ENCODE measurements at places on chromosomes 12 and 14.
A peak's percentile ranks its signal among the peaks of the same experiment; 100 is the strongest.

- no peak for DNase-seq
These were observed 6.5 kb upstream of the PRDM4 start for GRCh38 chr12:107767466-107767865.

GRCh38 chr12:52741375-52742195 lies 35.6 kb downstream of the KRT76 start:
- DNase-seq: peak; percentile 14

- peak; percentile 13 for DNase-seq
These were observed 413 bp upstream of the TUBA1C start for GRCh38 chr12:49264466-49264872.

DNA sequence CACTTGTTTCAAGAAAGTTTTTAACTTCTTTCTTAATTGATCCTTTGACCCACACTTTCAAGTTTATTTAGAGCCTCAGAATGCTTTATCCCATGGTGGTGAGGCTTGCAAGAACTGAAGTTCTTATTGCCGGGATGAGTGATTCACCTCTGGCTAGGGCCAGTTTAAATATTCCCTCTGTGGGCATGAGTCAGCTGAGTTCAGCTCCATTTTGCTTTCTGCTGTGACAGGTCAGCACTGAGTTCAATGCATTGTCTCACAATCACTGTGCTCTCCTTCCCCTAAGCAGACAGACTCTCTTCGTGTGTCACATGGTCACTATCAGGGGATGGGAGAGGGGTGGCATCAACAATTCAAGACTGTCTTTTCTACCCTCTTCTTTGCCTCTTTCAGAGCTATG lies 514.6 kb upstream of the FBXO33 start:
- DNase-seq: no peak

- DNase-seq: no peak
These were observed 37.2 kb downstream of the CLMN start for GRCh38 chr14:95282354-95282985.

DNA sequence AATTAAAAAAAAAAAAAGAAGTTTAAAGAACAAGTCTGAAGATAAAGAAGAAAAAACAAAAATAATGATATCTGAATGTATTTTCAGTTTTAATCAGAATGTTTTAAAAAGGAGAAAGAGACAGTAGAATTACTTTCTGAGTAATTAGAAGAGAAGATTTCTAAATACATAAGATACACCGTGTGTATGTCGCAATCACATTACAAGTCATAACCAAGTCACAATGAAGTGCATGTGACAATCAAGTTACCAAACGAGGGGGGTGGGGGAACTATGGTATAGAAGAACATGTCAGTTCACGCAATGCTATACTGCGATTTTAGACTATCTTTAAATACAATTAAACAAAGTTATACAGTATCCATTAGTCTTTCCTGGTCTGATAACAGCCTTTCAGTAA lies 1464.1 kb upstream of the FLRT2 start:
- DNase-seq: no peak

- DNase-seq: no peak
These were observed 32.3 kb downstream of the NINJ2 start for GRCh38 chr12:630656-631632.

DNA sequence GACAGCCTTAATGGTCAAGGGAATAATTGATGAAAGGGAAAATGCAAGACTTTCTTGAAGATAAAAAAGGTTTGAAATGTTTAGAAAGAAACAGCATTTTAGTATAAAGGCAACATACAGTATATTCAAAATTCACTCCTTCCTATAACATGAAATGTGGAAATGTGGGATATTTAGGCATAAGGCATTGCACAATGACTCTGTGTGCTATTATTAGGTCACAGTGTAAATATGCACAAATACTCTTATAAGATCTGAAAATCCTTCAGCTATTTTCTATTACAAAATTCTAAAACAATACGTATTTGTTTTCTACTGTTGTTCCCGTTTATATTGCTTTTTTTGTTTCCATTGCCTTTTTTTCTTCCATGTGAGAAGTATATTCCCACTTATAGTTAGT lies 127.7 kb downstream of the SLC16A7 start:
- DNase-seq: no peak

DNA sequence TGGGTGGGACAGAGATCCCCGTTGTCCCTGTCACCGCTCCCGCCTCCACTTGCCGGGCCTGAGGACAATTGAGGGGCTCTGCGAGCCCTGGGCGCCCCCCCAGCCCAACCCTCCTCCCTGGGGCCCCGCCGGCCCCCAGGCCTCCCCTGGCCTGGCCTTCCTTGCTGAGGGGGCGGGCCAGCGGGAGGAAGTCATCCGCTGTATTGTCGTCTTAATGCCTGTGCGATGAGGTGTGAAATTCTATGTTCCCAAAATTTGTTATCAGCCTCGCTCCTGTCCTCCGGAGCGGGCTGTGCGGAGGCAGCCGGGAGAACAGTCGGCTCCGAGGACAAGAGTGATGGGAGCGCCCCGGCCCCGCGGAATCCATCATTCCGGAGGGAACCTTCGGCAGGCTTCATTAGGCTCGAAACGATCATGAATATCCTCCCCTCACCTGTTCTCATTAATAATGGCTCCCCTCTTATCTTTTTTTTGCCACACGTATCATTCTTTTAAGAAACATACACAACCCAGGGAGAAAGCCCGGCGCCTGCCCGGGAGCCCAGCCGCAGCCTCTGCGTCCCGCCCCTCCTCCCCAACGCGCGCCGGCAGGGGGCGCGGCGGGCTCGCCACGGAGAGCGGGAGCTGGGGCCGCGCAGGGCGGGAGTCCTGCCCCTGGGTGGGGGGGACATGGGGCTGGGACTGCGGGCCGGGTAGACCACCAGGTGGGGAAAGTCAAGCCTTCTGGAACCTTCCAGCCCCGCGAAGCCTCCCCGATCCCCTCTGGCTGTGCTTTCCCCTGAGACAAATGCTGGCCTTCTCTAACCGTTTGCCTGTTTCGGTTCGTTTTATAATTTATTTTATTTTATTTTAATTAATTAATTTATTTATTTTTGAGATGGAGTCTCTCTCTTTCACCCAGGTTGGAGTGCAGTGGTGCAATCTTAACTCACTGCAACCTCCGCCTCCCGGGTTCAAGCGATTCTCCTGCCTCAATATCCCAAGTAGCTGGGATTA lies 17.1 kb upstream of the DLK1 start:
- no peak for DNase-seq

DNA sequence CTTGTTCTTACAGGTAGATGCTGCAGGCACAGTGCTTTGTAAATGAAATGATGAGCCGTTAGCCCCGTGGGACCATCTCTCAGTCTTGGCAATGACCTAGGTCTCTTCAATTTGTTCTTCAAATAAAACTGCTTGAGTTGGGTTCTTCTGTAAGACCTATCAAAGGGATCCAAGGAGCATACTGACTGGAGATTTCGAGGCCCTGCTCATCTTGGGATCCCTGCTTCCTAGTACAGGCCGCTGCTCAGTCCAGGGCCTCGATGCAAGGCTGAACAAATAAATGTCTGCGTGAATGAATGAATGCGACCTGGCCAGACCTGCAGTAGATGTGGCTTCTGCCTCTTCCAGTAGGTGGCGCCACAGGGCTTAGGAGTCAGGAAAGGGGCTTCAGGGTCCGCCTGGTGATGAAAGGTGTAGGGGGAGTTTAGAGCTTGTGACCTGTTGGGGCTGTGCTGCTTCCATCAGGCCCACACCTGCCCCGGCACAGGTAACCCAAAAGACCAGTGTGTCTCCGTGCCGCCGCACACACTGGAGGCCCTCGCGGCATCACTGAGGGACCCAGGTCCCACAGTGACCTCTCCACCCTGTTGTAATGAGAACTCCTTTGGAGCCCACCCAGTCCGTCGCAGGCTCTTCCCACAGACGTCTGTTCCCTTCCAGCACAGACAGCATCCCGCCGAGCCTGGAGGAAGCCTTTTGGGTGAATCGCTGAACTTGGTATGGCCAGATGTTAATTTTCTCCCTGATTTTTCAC lies 4.4 kb downstream of the CACNA1C start:
- no peak for DNase-seq

GRCh38 chr12:2891240-2892053 lies 756 bp downstream of the TULP3 start:
- no peak for DNase-seq

GRCh38 chr12:52813885-52814709 lies at the start of gene KRT4:
KRT4 (minus strand) TSS chr12:52814116; CDS start chr12:52814058, 58 bp downstream.
- DNase-seq: no peak

- DNase-seq: no peak
These were observed 88.6 kb downstream of the NINJ2 start for GRCh38 chr12:574475-575128.

DNA sequence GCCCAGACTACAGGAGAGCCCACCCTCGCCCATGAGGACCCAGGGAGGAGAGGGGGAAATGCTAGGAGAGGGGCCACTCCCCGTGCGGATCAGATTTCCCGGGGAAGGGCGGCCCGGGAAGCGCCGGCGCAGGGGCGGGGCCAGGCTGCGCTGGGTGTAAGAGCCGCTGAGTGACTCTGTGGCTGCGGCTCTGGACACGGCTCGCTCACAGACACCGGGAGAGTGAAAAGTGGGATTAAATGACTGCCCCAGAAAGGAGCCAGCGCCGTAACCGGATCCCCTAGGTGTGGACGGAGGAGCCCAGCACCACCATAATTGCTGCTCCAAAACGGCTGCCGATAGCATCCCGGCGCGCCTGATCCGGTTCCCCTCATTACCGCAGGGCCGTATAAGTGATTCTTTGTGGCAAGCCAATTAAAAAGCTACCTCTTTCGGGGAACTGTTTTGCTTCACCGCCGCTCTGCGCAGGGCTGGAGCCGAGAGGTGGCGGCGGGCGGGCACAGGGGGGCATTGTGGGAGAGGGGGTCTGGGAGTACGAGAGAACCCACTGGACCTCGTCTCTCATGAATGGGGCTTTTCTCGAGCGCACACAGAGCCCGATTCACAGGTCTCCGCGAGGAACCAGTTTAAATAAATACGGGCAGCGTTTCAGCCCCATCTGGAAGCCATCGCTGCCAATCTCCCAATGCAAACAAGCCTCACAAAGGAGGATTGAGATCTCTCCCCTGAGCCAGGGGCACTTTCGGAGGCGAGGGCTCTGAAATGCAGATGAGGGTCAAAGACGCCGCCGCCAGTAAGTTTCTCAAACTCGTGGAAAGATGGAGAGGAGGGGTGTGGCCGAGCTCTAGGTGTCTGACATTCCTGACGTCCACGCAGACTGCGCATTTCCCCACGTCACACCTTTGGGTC lies 2.5 kb downstream of the COL2A1 start:
- DNase-seq: no peak

DNA sequence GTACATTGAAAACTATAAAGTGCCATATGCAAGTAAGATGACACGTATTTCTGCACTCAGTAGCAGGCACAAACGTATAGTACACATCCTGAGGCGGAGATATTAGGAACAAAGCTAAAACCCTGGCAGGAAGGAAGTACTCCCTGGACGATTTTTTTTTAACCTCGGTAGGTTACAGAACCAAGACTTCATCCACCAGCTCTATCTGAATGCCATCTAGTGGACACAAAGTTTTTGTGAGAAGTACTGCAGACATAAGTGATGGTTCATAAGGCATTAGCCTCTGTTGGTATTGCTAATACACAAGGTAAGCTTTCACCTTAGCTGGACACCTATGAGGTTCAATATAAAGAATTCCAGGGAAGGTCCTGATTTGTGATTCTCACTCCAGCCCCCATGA lies 83.0 kb upstream of the CCDC196 start:
- DNase-seq: no peak

DNA sequence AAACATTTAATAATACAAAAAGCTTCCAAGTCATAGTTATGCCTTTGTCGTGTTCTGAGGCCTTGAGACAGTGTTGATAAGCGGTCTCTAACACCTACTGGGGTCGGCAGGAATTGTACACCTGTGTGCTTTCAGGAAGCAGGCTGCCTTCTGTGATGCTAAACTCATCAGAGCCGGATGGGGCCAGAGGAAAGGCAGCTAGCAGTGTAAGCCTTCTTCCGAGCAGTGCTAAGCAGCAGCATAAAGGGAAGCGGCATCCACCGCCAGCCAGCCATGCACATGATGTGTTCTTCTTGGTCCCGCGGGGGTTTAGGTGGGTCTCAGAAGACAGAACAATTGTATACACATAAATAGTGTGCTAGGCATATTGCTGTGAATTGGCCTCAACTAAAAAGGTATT lies 159.3 kb downstream of the SLC15A4 start:
- DNase-seq: no peak

DNA sequence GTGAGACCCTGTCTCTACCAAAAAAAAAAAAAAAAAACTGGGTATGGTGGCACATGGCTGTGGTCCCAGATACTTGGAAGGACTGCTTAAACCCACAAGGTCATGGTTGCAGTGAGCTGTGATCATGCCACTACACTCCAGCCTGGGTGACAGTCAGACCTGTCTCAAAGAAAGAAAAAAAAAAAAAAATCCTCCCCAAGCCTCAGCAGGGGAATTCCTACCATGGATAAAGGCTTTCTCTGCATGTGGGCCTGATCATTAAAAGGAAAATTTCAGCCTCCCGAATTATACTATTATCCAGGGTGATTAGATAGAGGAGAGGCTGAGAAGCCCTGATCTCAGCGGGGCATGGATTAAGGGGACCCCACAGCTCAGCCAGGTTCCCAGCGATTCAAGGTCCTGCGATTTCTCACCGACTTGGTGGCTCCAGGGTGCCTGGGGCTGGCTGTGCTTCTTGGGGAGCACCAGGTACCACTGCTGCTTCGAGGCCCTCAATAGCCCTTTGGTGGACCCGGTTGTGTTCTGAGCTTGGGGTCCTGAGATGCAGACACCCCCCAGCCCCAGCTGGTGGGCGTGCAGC lies 5.6 kb downstream of the SH2B3 start:
- no peak for DNase-seq

- DNase-seq: no peak
These were observed 143.4 kb upstream of the PRICKLE1 start for GRCh38 chr12:42732908-42733411.

GRCh38 chr14:89067293-89067972 lies 243.0 kb downstream of the TTC8 start:
- peak; percentile 13 for DNase-seq

- no peak for DNase-seq
These were observed 18.6 kb upstream of the GPATCH2L start for GRCh38 chr14:76133103-76133502.

DNA sequence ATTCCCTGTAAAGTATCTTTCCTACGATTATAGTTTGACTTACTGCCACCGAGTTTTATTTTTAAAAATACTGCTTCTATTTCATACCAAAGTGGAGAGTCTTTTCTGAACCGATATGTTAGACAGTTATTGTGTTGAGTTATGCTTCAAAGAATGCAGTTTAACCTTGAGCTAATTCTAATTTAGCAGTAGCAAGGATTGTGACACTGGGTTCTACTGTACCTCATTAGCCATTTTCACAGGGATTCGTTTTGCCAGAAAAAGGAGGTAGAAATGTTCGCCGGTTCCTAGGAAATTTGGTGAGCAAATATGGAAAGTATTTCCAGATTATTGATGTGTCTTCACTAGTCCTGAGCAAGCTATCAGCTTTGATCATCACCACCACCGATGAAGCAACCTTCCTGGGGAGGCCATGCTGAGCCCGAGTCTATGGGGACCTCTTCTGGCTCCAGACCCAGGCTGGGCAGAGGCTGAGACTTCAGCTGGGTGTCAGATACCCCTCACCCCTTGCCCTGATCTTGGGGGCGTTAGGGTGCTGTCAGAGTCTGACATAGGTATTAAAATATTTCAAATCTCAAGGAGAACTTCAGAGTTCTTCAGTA lies 13.6 kb downstream of the GLRX5 start:
- DNase-seq: no peak
